ENCODE measurements at places on chromosomes 6 and 20.

- no peak for DNase-seq
Measured at GRCh38 chr6:72783035-72783434, 161.2 kb downstream of the KCNQ5 start.

DNA sequence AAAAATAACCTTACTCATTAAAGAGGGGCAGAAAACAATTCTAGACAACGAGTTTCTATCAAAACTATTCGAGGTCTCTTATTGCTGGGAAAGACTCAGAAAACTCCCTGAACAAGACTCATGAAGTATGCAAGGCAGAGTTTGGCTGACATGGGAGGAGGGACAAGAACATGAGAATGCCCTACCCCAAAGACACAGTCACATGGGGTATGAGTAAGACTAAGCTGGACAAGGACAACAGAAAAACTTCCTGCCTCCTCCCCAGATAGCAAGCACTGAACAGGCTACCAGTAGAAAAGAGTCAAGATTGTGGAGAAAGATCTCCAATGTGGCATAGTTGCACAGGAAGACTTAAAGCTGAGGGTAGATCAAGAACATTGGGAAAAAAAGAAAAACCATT is 39.7 kb upstream of the PHIP start:
- DNase-seq, result no peak

DNA sequence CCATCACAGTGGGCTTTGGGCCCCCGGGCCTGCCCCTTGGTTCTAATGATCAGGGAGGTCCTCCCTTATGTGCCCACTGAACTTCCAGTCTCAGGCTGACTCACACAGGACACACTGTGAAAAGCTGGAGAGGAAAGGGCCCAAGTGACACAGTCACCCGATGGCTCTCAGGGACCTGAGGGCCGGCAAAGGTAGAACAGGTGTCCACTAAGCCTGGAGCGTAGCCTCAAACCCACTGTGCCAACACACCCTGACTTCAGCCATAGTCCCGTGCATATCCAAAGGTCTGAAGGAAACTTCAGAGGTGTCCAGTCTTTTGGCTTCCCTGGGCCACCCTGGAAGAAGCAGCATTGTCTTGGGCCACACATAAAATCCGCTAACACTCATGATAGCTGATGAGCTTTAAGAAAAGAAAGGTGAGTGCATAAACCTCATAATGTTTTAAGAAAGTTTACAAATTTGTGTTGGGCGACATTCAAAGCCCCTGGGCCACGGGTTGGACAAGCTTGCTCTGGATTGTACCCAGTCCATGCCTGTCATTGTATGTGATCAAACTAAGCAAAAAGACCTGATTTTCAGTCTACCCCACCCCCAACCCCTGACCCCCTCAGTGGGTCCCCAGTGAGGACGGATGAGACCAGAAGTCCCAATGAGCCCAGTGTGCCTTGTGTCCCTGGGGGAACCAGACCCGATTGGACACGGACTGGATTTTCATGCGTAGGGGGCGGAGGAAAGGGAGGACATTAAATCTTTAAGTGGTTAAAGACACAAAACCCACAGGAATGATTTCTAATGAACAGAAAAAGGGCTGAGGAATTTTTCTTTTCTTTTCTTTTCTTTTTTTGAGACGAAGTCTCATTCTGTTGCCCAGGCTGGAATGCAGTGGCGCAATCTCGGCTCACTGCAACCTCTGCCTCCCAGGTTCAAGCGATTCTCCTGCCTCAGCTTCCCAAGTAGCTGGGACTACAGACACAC is 6.1 kb downstream of the RAMACL start:
- no peak for DNase-seq

- no peak for DNase-seq
Measured at GRCh38 chr6:137269803-137270202, 50.6 kb upstream of the IFNGR1 start.

GRCh38 chr6:21190701-21191100 is 402.9 kb upstream of the SOX4 start:
- DNase-seq, result no peak

DNA sequence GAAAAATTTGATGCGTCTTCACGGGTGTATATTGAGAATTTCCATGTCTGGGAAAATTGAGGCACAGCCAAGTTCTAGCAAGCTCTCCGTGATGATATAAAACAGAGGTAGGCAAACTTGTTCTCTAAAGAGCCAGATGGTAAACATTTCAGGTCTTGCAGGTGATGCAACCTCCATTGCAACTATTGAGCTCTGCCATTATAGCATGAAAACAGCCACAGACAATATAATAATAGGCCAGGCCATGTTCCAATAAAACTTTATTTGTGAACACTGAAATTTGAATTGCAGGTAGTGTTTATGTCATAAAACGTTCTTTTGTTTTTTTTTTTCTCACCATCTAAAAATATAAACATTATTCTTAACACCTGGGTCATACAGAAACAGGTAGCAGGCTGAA is 168.2 kb downstream of the ZNF217 start:
- no peak for DNase-seq

GRCh38 chr6:27892649-27893058 is 19.5 kb downstream of the OR2B2 start:
- no peak for DNase-seq
